ENCODE measurements at places on chromosomes 4 and X.

DNA sequence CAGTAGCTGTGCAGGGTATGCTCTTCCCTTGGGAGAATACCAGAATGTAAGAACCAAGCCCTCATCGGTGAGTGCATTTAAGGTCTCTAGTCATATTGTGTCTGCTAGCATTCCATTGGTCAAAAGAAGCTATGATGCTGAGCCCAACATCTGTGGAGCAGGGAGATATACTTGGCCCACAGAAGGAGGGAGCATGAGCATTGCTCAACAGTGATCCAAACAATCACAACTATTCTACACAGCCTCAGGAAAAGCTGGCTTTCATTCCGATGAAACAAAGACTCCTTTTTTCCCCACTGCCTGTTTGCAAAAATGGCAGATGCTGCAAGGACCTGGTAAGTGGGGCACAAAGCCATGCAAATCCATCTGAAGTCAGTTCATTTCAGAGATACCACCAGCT, 80.6 kb upstream of the DHX15 start:
- no peak for DNase-seq

- DNase-seq: no peak
These were observed 641.3 kb downstream of the RPA4 start for GRCh38 chrX:97524997-97525396.

GRCh38 chr4:11724731-11725130, 296.0 kb upstream of the HS3ST1 start:
- DNase-seq: no peak

GRCh38 chr4:174592256-174592984, 70.1 kb upstream of the HPGD start:
- DNase-seq: no peak

DNA sequence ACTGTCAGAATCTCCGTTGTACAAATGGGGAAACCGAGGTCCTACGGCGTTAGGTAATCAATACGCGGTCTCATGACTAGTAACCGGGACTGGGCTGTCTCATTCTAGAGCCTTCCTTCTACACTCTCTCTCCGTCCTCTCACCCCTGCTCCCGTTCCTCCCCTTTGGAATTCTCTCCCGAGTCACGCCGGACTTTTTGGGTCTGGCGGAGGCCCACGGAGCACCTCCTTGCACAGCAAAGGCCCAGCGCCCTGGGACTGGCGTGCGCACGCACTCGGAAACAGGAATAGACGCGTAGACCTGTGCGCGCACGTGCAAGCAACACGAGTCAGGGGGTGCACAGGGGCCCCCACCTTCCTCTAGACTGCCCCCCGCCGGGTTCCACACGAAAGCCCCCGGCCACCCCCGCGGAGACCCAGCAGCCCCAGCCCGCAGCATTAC, 361 bp downstream of the QDPR start:
- DNase-seq: no peak

DNA sequence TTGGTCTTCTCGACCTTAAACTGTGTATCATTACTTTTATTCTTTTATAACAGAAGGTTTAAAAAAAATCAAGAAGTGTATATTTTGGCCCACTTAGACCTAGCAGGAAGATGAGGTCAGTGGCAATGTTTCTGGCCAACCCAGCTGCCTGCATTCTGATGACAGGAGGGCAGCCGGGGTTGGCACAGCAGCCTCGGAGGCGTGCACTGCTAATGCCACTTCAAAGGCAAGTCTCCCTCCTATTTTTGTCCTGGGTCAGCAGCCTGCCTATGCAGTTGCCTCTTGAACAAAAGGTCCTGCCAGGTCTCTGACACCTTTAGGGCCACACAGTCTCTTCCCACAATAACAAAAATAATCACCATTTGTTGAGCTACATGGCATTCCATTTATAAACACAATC, 89.4 kb upstream of the MYOZ2 start:
- no peak for DNase-seq

- no peak for DNase-seq
These were observed 46.8 kb downstream of the PSAPL1 start for GRCh38 chr4:7387925-7388324.

DNA sequence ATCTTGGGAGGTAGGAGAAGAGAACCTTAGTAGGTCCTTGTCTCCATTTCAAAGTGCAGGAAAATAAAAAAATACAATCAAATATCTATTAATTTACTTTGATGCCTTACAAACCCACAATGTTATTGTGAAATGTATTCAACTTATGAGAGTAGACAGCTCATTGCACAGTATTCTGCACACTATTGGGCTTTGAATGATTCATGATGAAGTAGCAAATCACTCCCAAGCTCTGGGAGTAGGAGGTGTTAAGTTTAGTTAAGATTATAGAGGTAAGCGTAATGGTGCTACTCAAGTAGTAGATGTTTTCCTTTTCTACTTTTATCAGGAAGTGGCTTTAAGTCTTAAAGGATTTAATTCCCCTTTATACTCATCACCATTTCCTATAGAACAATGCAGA, 32.8 kb upstream of the TMPRSS11A start:
- DNase-seq: no peak

DNA sequence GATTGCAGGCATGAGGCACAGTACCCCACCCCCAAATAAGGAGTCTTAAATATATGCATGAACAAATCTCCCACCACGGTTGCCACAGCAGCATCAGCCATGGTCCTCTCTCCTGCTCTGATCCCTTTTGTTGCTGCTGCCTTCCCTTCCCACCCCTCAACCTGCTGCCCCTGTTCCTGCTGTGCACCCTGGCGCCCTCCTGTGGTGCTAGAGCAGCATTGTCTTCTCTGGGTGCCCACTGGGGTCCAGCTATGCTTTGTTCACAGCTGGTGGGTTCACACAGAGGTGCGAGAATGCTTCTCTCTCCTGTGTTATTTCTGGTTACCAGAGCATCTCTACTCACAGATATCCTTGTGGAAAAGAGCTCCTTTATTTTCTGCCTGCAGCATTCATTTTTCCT, 116.2 kb downstream of the GATB start:
- peak; percentile 43 for DNase-seq

GRCh38 chr4:67103001-67103747, 442.1 kb downstream of the CENPC start:
- no peak for DNase-seq

DNA sequence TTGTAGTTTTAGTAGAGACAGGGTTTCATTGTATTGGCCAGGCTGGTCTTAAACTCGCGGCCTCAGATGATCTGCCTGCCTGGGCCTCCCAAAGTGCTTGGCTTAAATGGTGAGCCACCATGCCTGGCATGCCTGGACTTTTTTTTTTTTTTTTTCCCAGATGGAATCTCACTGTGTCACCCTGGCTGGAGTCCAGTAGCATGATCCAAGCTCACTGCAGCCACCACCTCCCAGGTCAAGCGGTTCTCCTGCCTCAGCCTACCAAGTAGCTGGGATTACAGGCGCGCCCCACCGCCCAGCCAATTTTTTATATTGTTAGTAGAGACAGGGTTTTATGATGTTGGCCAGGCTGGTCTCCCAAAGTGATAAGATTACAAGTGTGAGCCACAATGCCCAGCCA, 8.4 kb downstream of the UBE2K start:
- DNase-seq: no peak

DNA sequence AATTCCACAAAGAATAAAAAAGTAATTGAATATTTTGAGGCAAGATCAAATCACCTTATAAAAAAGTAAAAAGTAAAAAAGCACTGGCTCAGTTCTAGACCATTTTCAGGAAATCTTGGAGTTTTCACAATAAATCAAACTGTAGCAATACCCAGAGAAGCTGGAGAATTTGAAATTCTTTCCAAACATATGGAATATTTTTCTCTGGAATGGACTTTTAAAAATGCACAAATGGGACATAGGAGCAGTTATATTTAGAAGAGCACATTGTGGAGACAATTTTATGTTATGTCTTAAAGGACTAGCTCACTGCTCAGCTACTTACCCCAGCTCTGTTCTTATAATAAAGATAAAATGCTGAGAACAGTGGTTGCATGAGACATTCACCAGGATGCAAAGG, 211.9 kb upstream of the KIT start:
- no peak for DNase-seq

GRCh38 chrX:151570561-151570960, 7.1 kb downstream of the PASD1 start:
- DNase-seq: no peak

Measured in COR-L47 (cell line).